ENCODE measurements at places on chromosomes 4 and X. TPM values are rescaled to one million over a fixed set of nuclear protein-coding genes. Genes with fewer than 3 reads are reported as not detected.

IL13RA2 gene
- 1.3 TPM for total RNA-seq

- no peak for DNase-seq
These were observed 923.2 kb downstream of the NLGN4X start for GRCh38 chrX:5305452-5305851.

DNA sequence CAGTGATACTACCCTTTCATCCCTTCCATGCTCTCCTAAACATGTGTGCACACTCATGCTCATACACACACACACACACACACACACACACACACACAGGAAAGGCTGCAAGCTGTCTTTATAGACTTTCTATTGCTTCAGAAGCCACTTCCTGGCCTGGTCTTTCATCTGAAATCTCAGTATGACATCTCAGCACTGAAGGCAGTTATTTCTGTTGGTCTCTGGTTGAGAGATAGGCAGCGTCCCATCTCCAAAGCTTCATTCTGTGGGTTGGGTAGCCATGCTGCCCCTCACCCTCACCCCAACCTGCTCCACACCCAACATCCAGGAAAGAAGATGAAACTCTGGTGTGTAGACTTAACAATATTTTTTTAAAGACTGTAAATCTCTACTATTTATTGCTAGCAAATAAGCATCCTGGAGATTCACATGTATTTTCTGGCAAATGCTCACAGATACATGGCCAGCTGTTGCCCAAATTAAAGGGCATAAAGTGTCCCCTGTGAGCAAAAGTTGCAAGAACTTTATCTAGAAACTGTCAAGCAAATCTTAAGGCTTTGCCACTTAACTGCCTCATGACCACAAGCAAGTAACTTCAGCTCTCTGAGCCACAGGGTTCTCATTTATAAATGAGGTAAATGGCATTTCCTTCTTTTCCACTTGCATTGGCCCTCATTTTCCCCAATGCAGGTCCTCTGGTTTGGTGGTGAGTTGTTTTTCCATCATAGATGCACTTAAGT lies 189.8 kb upstream of the AFF2 start:
- DNase-seq: no peak

DNA sequence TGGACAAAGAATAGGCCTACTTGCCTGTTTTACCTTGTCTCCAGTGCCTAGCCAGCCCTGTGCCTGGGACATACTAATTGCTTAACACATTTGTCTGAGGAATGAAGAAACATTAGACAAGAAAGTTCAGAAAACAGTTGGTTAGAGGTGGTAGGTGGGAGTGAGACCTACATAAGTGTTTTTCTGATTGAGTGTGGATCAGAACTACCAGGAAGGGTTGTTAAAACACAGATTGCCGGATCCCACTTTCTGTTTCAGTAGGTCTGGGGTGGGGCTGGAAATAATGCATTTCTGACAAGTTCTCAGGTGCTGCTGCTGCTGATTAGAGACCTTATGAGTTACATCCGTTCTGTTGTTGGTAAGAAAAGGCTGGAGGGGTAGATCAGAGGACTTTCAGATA lies 5.7 kb upstream of the JADE1 start:
- no peak for DNase-seq

DNA sequence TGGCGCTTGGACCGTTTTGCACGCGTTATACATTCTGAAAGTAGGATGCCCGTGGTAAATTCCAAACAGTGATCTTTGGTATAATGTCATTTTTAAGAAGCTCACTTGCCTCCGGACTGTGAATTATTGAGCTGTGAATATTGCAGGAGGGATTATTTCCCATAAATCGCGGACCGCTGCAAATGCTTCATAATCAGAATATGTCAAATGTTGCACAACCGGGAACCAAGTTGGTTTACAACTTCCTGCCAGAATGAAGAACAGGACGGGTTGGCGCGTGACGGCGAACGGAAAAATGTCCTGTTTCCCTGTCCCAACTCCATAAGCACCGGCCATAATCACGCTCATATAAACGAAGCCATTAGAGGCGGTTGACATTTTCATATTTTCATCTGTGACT lies 67.6 kb downstream of the SHOX start:
- no peak for DNase-seq

GRCh38 chr4:3642056-3642630 lies 109.9 kb upstream of the LRPAP1 start:
- DNase-seq: no peak

- no peak for DNase-seq
These were observed 80.2 kb upstream of the PLAC1 start for GRCh38 chrX:134738445-134738844.

- DNase-seq: no peak
These were observed 30.7 kb upstream of the SMARCA5 start for GRCh38 chr4:143482840-143483239.

DNA sequence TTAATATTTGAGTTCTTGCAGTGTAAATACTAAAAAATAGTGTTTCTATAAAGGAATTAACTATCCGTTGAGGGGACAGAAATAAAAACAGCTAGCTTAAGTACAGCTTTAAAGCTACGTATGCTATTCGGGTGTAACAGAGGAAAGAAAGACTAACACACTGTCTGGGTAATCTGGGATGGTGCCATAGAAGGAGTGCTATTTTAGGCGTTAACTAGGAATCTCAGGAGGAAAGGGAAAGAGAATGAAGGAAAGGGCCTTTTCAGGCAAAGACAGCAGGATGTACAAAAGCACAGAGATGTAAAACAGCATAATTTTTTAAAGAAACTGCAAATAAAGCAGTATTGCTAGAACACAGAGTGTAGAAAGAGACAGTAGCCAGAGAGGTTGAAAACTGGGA lies 161.8 kb downstream of the RAP1GDS1 start:
- no peak for DNase-seq

GRCh38 chr4:5785806-5786680 lies 75.0 kb downstream of the EVC start:
- DNase-seq: peak; percentile 21

MAGEA11 gene
- not detected for total RNA-seq

- DNase-seq: no peak
These were observed 23.0 kb downstream of the KLB start for GRCh38 chr4:39429476-39430334.

- DNase-seq: no peak
These were observed 28.4 kb upstream of the TRPC5OS start for GRCh38 chrX:111847491-111848133.

GRCh38 chr4:54937501-54937900 lies 187.9 kb downstream of the KDR start:
- no peak for DNase-seq

- DNase-seq: no peak
These were observed 12.7 kb downstream of the PGK1 start for GRCh38 chrX:78116766-78117165.

DNA sequence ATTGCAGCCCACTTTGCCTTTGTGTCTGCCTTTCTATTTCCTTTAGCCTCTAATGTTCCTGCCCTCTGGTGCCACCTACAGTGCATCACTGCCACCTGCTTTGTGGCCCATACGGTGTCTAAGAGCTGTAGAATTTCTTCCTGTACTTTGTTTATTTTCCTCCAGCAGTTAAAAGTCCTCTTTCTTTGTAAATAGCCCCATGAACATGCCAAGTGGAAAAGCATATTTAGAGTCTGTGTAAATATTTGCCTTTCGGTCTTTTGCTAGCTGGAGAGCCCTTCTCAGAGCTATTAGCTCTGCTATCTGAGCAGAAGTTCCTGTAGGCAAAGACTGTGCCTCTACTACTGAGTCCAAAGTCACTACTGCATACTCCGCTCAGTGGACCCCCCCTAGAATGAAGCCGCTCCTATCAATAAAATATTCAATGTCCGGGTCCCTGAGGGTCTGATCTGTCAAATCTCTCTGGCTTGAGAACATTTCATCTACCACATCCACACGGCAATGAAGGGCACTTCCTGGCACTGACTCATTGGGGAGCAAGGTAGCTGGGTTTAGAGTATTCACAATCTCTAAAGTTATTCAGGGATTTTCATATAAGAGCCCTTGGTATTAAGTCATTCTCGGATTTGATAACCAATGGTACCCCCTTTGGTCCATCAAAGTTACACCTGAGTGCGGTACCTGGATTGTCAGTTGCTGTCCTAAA lies 36.3 kb downstream of the SULT1E1 start:
- no peak for DNase-seq

RPS6KA6 gene
- 5.0 TPM for total RNA-seq

DNA sequence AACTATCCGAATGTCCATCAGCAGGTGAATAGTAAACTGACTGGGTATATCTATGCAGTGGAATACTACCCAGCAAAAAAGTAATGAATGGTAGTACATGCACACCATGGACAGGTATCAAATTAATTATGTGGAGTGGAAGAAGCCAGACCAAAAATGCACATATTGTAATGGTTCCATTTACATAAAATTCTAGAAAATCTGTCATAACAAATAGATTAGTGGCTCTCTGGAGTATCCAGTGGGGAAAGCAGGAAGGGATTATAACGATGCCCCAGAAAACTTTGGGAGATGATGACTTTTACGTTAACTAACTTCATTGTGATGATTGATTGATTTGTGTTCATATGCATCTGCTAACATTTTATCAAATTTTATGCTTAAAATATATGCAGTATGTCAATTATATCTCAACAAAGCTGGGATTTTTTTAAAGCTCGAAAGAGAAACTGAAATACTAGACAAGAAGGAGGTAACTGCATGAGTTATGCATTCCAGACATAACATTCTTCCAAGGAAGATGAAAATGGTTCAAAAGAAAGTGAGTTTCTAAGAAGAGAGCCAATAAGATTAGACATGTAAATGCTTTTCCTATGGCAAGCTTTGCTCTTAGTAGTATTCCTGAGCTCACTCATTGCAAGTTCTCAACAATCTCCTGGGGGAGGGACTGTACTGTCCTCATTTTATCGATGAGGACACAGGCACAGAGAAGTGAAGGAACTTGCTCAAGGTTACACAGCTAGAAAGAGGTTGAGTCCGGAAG lies 58.6 kb upstream of the MSX1 start:
- DNase-seq: no peak

DNA sequence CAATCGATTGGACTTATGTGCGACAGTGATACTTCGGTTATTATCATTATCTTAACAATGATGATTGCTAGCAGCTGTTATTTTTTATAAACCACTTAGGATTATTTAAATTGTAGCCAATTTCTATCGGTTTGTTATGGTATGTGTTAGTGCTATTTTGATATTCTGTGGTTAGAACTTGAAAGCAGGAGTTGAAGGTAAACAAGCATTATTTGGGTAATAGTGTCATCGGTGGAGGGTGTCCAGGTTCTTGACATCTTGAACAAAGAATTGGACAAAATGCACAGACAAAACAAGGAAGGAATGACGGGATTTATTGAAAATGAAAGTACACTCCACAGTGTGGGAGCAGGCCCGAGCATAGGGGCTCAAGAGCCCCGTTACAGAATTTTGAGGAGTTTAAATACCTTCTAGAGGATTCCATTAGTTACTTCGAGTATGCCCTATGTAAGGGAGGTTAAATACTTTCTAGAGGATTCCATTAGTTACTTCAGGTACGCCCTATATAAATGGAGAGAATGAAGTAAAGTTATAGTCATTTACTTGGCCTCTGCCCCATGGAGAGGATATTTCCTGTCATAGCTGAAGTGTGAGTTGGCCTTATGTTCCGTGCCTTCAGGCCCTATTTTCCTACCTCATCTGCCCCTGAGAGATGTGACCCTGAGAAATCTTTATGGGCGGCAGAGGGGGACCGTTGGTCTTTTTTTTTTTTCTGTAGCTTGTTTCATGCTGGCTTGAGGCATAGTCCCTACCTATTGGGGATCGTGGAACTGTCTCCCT lies 13.1 kb downstream of the MOB1B start:
- no peak for DNase-seq

DNA sequence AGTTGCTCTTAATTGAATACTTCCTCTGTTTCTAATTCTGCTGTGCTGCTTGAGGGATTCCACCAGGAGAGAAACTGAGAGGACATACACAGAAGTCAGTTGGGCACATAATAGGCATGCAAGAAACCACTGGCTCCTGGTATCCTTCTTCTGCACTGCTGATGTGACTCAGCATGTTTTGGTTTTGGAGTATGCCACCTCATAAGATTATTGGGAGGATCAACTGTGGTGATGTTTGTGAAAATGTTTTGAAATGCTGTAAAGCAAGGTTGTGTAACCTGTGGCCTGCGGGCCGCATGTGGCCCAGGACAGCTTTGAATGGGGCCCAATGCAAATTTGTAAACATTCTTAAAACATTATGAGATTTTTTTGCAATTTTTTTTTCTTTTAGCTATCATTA lies 119.6 kb downstream of the GATB start:
- DNase-seq: no peak

DNA sequence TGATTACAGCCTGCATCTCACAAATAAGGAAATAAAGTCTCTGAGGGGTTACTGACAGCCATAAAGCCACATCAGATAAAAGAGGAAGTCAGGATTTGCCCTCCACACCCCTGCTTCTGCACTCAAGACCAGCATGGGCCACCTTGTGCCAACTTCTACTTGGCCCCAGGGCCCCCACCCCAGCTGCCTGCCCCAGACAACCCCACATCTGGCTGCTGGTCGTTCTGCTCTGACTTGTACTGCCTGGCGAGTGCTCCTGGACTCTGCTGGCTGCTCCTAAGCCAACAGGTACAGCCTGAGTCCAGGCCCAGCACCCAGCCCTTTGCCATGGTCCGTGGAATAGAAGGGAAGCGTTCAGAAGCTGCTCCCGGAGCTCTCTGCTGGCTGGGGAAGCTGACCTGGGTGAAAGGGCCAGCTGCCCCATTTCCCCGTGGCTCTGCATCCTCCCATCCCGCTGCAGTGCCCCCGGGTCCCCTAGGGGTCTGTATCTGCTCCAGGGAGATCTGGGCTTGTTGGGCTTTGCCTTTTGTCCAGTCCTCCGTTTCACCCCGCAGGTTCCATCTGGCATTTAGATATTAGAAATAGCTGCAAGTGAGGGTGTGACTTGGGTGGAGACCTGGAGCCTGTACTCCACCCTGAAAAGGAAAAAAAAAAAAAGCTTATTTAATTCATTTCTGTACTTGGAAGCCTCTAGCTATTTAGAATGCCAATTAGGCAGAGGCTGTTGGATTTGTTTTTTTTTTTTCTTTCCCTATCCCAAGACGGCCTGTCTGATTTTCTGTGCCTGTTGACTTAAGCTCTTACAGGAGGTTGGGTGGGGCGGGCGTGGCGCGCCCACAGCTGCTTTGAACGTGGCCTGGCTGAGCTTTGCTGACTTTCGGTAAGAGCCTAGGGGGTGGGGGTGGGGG lies 194.7 kb downstream of the PTTG2 start:
- DNase-seq: no peak

- DNase-seq: no peak
These were observed 75.4 kb downstream of the LIMCH1 start for GRCh38 chr4:41613386-41613785.

DNA sequence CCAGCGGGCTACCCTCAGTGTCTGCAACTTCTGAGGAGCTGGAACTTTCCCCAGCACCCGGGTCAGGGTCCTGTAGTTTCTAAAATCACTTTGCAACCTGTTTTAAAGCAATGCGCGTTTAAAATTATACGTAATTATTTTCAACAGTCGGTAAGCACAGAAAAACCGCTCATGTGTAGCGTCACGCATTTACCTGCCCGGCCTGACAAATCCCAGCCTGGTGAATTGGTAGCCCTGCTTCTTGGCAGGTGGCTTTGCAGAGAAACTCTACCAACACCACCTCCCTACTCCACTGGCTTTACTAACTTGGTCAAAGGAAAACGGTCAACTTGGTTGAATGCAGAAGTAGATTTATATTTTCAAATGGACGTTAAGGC lies 640 bp downstream of the BANK1 start:
- no peak for DNase-seq

- no peak for DNase-seq
These were observed 14.1 kb downstream of the COX18 start for GRCh38 chr4:73055241-73055897.

Measured in kidney epithelial cell (primary cell).